NCI-H1417 treated with DMSO at 0.1 percent for 48 hours (cell line): ENCODE measurements at places on chromosomes 16 and 17.

DNA sequence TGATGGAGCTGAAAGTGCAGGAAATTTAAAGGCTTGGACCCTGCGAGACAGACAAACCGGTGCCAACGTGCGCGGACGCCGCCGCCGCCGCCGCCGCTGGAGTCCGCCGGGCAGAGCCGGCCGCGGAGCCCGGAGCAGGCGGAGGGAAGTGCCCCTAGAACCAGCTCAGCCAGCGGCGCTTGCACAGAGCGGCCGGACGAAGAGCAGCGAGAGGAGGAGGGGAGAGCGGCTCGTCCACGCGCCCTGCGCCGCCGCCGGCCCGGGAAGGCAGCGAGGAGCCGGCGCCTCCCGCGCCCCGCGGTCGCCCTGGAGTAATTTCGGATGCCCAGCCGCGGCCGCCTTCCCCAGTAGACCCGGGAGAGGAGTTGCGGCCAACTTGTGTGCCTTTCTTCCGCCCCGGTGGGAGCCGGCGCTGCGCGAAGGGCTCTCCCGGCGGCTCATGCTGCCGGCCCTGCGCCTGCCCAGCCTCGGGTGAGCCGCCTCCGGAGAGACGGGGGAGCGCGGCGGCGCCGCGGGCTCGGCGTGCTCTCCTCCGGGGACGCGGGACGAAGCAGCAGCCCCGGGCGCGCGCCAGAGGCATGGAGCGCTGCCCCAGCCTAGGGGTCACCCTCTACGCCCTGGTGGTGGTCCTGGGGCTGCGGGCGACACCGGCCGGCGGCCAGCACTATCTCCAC lies at the start of gene NOG:
Gene NOG, plus strand, starts transcription at position 54 of the 674 bp plus-strand sequence. Its CDS starts 525 bp downstream, at position 579.
- DNase-seq, result no peak

GRCh38 chr16:5509794-5510193 lies 412.2 kb upstream of the EEF2KMT start:
- no peak for DNase-seq

DNA sequence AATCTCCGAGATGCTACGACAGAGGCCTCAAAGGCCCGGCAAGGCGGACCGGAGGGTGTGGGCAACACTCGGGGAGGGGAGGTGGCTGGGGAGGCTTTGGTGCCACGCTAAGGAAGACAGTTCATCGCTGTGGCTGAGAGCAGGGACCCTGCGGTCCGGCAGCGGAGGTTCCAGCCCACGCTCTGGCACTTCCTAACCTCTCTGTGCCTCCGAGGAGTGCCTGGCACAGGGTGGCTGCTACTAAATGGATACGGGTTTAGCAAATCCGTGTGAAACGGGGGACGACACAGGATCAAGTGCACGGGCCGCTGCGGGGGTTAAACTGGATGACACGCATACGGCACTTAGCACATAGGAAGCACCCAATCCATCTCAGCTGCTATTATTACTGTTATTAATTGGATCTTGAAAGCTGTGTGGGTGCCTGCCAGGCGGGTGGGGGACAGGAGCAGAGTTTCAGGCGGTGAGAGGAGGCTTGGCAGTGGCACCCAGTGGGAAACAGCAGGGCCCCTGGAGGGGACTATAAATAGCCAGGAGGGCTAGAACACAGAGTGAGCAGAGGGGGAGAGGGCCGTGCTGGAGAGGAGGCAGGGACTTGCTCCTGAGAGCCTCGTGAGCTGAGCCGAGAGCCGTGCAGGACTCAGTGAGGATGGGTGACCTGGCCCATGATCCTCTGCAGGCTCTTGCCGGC lies 45.0 kb downstream of the ABR start:
- peak; percentile 12 for DNase-seq

DNA sequence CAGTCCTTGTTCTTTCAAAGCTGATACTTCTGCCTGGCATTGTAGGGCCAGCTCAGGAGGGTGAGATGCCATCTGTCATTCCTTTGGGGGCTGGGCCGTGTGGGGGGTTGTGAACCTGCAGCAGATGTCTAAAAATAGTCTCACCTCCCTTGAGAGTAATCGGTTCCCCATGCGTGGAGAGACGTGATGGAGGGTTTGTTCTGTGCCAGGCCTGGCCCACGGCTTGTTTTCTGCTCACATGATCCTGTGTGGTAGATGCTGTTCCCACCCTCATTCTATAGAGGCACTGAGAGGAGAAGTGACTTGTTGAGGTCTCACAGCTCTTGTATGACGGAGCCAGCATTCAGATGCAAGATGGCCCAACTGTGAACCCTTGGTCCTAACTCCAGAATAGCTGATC lies 4.6 kb downstream of the IRF8 start:
- no peak for DNase-seq

- DNase-seq, result no peak
These were observed 32.4 kb downstream of the HAPSTR1 start for GRCh38 chr16:9123871-9124270.
